Esophagus mucosa (tissue), 1 donor: ENCODE measurements at places on chromosomes 2 and 18.

DNA sequence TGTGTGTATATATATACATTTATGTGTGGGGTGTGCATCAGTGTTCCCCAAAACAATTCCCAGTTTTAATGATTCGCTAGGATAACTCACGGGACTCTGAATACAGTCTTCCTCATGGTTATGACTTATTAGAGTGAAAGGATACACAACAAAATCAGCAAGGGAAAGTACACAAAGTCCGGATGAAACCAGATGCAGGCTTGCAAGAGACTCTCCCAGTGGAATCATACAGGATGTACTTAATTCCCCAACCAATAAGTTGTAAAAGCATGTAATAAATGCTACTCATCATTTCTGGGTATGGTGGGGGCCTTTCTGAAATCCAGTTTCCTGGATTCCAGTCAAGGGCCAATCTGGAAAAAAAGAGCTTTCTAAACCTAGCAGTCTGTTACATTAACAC, 654.1 kb upstream of the SYT4 start:
- ATAC-seq, result no peak

- no peak for ATAC-seq
Measured at GRCh38 chr2:175744000-175744399, 258.1 kb downstream of the LNPK start.

DNA sequence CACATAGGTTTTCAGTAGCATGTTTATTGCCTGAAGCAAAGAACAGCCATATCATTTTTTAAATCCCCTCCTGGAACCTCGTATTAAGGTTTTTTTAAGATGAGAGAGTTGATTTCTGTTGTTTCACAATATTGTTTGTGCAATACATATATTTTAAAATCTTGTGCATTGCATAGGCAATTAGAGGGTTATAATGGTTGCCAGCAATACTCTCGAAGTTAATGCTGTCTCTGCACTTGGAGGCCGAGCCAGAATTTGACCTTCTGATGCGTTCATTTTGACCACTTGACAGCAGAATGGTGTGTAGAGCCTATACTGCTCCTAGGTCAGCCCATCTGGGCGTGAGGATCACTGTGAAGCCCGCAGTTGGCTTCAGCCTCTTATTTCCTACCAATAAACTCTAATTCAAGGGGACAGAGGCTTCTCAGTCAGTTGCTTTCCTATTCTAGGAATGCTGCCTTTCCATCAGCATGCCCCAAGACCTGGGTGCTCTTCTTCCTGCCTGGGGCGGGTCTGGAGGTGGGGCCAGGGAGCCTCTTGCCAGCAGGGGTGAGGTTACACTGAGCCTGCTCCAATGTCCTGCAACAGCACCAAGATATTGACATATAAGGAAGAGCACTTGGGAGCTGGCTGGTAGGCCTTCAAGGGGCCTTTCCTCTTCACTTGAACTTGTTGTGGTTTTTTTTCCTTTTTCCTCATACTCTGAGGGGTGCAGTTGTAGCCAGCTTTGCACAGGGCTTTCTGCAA, 91.4 kb upstream of the BCL2L11 start:
- ATAC-seq, result peak; percentile 48

- no peak for ATAC-seq
Measured at GRCh38 chr2:31962757-31963361, 47.9 kb downstream of the MEMO1 start.

GRCh38 chr2:95010126-95010525, 15.4 kb upstream of the MAL start:
- ATAC-seq, result no peak

DNA sequence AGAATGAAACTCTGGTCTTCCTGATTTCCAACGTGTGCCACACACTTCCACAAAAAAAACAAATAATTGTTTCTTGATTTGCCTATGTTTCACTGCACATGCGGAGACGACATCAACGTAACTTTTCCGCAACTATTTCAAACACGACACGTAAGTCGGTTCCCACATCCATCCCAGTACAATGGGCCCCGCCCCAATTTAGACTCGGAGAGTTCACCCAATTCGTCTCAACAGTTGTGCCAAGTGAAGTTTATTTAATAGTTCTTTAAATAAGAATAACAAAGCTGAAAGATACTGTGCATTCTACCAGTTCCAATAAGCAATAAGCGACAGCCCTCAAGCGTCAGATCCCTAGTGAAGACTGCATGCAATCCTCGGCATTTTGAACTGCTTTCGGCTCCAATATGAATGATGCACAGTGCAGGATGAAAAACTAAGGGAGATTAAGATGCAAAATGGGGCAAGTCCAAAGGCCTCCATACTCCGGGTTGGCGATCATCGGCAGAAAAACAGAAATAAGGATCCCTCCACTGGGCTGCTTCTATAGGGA, 664 bp downstream of the CCT4 start:
- ATAC-seq, result no peak
